Fibroblast of mammary gland (primary cell): ENCODE measurements at places on chromosomes 11 and 22.

GRCh38 chr11:77580712-77581337, 8.9 kb upstream of the AQP11 start:
- peak; percentile 55 for DNase-seq

- no peak for DNase-seq
Observed at GRCh38 chr11:95688501-95689222, 100.9 kb downstream of the FAM76B start.

GRCh38 chr11:19978668-19979518, 181.4 kb downstream of the DBX1 start:
- DNase-seq: peak; percentile 85

DNA sequence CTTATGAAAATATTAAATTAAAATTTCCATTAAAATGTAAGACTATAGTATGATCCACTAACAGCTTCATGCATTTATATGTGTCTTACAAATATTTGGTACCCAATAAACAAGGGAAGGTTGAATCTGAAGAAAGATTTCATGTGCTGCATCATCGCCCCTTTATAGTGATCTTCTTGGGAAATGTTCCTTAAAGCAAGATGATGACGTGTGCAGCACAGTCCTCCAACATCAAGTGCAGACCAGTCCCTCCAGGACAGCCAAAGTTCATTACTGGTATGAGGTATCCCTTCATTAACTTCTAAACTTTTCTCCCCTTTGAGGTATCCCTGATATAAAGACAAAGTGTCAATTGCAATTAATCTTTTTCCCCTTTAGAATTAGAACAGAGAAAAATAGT, 567.0 kb downstream of the METTL15 start:
- peak; percentile 22 for DNase-seq

DNA sequence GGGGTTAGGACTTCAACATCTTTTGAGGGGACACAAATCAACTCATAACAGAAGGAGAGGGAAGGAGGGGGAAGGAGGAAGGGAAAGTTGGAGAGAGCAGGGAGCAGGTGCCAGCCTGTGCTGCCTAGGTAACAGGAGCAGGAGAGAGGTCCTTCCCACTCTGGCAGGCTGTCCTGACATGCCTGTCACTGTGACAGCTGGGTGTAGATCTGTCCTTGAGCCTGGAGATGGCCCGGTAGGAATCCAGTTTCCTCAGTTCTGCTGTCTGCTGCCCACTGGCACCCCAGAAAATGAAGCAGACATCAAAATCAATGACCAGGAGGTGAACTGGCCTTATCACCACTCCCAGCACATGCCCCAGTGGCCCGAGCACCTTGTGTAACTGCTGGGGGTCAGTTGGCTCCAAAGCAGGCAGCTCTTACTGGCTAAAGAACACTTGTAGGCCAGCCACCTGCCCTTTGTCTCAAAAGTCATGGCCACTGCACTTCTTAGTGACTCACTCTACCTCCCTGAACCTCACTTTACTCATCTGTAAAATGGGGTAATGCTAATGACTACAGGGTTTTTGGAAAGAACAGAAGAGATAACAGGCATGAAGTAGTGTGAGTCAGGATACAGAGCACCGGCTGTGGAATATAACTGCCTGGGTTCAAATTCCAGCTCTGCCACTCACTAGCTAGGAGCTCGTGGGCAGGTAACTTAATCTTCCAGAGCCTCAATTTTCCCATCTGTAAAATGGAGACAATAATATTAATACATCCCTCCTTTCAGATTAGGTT, 8.0 kb upstream of the TSPAN18 start:
- DNase-seq: no peak

DNA sequence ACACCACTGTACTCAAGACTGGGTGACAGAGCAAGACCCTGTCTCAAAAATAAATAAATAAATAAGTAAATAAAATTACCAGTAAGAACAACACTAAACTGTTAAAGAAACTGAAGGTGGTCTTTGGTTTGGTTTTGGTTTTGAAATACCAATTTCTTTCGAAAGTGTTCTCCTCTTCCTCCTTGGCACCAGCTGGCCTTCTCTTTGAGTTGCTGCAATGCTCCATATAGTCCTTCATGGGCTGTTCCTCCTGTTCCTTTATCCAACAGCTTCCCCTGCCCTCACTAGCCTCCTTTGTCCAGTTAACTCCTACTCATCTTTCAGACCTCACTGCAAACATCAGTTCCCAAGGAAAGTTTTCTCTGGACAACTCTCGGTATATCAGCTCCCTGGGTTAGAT, 5.0 kb upstream of the UVRAG start:
- no peak for DNase-seq

DNA sequence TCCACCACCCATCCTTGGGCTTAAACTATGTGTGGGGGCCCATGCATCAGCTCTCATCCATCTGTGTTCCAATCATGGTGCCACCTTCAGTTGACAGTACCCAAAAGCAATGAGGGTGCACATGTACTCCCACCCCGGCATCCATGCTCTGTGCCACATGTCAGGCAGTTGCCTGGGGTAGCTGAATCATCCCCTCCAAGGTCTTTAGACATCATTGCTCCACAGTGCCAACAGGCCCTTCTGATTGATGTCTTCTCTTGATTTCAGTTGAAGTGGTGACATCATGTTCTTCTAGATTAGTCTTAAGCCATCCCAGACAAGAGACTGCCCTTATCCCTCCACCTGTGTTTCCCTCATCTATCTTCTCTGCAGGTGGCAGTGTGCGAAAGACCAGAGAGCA, 42.5 kb downstream of the TMPRSS5 start:
- DNase-seq: no peak

- DNase-seq: peak; percentile 69
Observed at GRCh38 chr11:104003491-104003890, 32.9 kb upstream of the DDI1 start.

- DNase-seq: no peak
Observed at GRCh38 chr11:83836065-83836464, 549.9 kb upstream of the CCDC90B start.

DNA sequence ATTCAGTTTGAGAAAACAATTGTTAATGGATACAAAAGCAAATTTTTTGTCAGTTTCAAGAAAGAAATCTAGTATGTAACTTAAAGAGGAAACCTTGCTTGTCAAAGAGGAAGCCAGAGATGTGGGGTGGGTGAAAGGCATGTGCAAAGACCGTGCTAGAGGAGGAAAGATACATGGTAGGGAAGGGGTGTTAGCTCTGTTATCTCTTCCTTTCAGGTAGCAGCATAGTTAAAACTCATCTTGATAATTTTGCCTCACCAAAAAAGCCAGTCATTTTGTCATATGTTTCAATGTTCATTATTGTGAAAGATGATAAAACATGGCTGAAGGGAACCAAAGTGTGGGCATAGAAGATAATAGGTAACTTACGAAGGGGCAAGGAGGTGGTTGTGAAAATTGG, 2.6 kb upstream of the MS4A2 start:
- DNase-seq: no peak

- no peak for DNase-seq
Observed at GRCh38 chr11:126414615-126415014, 59.1 kb downstream of the ST3GAL4 start.

DNA sequence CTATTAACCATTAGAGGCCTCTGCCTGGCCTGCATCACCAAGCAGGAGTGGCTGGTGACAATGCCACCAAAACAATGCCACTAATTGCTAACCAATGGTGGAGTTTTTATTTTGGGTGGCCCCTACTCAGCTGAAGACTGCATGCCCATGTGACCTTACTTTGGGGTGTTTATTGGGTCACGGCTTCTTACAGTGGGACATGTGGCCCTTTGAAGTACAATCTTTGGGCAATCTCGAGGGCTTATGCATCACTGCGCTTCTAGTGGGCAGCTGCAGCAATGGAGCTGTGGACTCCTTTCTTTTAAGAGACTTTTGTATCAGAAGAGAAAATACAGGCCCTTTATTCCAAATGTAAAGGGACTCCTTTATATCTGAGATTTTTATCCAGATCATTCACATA, 85.7 kb downstream of the IGLL5 start:
- no peak for DNase-seq

- no peak for DNase-seq
Observed at GRCh38 chr22:48926136-48926535, 901.5 kb downstream of the BRD1 start.

GRCh38 chr22:16717699-16718558, 107.3 kb downstream of the XKR3 start:
- DNase-seq: no peak

DNA sequence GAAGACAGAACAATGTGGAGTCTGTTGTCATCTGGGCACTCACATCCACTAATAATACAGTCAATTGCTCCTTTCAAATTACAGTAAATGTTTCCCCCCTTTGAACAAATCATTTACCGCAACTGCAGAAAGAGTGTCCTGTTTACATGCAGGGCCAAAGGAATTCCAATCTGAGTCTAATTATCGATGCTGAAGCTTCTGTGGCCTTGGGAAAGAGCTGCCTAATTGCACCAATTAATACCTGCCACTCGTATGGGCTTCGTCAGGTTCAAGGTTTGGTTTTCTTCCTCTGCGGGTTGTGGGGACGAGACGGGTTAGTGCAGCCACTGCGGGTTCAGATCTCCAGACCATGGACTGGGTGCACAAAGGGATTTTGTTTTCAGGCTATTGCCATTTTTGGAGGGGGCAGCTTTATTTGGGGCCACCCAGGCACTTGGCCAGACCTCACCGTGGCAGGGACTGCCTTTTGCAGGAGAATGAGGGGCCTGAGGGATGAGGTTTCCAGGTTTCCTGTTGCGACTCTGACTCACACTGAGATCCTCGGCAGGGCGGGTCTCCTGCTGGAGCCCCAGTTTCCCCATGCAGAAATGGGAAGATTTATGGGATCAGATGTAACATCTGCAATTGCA, 147.6 kb downstream of the MIAT start:
- no peak for DNase-seq

- no peak for DNase-seq
Observed at GRCh38 chr22:22318723-22319465, 74.3 kb downstream of the VPREB1 start.

GRCh38 chr11:45145083-45145378, 1.4 kb upstream of the PRDM11 start:
- DNase-seq: no peak

DNA sequence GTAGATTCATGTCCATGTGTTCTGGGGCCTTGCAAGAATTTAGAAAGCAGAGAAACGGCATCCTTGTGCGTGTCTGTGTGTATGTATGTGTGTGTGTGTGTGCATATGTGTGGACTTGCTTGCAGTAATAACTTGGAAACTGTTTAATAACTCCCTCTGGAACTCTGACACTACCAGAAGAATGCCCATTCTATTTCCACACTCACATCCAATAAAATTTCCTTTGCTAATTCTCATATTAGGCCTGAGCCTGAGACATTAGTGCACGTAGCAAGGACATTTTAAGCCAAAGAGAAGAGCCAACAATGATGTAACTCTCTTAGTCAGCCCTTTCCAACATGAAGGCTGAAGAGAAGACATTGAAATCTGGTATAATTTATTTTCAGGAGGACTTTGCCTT, 3.2 kb downstream of the OR4D6 start:
- no peak for DNase-seq

- DNase-seq: peak; percentile 97
Observed at GRCh38 chr11:111819161-111819828, 52.1 kb downstream of the ALG9 start.

DNA sequence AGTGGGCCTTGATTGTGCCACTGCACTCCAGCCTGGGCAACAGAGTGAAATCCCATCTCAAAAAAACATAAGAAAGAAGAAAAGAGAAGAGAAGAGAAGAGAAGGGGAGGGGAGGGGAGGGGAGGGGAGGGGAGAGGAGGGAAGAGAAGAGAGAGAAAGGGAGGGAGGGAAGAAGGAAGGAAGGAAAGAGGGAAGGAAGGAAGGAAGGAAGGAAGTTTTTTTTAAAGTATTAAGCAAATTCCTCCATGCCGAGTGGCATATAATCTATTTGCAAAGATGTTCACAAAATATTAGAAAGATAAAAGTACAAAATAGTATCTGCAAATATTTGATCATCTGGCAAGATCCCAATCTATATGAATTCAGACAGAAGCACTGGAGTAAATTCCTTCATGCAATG, 10.5 kb upstream of the CFAP300 start:
- DNase-seq: no peak

GRCh38 chr11:27740362-27741013, 40.2 kb upstream of the BDNF start:
- DNase-seq: no peak

DNA sequence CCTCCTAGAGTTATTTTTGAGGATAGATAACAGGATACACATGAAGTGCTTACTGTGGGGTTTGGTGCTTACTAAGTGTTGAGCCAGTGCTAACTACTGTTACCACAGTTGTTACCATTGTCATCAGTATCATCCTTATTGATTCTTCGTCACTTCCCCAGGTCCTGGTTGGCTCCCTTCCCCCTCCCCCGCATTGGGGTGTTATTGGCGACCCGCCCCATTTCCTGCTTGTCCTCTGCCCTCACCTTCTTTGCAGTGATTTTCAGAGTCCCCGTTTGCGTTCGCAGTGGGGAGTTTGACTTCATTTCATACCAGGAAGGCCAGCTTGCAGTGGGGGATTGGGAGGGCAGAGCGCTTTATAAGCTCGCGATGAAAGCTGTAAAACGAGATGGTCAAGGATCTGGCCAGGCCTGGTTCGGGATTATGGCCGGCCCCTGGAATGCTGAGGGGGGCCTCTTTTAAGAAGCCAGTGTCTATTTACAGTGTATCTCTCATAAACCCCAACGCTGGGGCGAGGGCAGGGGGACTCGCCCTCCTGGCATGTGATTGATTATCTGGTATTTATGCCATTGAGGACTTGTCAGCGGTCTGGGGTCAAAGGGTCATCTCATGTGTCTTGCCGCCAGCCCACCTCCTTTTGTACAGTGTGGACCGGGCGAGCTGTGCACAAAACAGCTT, 84.6 kb upstream of the NNMT start:
- DNase-seq: no peak

DNA sequence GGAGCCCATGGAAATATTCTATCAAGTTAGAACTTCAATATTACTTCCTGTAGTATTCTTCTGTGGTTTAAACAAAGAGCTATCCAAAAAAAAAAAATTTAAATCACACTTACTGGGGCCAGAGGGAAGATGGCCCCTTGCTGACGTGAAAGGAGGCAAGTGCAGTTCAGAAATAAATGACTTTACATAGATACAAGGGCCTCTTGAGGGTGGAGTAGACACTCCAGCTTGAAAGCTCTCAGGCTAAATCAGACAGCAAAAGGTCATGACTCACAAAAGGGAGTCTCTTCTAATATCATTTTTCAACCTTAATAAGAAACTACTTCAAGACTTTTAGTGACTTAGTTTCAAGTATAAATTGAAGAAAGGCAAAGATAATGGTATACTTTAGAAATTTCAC, 1160.3 kb downstream of the FAM181B start:
- no peak for DNase-seq

- DNase-seq: no peak
Observed at GRCh38 chr11:132589791-132590190, 942.5 kb downstream of the OPCML start.

GRCh38 chr11:87879118-87879517, 296.1 kb downstream of the RAB38 start:
- DNase-seq: peak; percentile 39

- peak; percentile 68 for DNase-seq
Observed at GRCh38 chr22:36334821-36335603, 52.8 kb downstream of the MYH9 start.

- no peak for DNase-seq
Observed at GRCh38 chr11:67504005-67504949, 886 bp downstream of the PITPNM1 start.

- no peak for DNase-seq
Observed at GRCh38 chr22:43541462-43542407, 129.9 kb downstream of the MPPED1 start.
